Astrocyte (in vitro differentiated cells and primary cell): ENCODE measurements at places on chromosomes 12 and 14. TPM values are rescaled to one million over a fixed set of nuclear protein-coding genes. Genes with fewer than 3 reads are reported as not detected.

Gene HEBP1
- total RNA-seq: 27.8 and 28.9 TPM in 2 replicates

Gene KLRK1
- 0.73 and 1.1 TPM in 2 replicates for total RNA-seq

Gene TTC7B
- total RNA-seq: 42.1 TPM in 2 replicates

Gene GLRX5
- 50.1 and 50.5 TPM in 2 replicates for total RNA-seq

GRCh38 chr14:58665773-58666500 is 28.2 kb downstream of the DACT1 start:
- DNase-seq: no peak

- DNase-seq: no peak
Observed at GRCh38 chr12:123782997-123783792, 21.1 kb downstream of the DNAH10 start.

DNA sequence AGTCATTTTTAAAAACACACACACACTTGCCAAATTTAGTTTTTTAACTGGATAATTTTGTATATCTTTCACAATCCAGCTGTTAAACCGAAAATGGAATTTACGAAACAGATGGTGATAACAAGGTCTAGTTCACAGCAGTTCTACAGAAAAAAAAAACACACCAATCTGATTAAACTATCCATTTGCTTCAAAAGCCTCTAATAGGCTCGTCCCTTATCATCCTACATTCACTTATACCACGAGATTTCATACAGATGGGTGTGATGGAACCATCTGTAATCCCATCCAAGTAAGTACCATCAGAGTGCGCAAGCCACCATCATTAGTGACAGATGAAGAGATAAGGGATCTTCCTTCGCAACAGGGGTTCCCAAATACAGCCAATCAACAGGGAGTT is 20.1 kb downstream of the GCH1 start:
- DNase-seq: no peak

DNA sequence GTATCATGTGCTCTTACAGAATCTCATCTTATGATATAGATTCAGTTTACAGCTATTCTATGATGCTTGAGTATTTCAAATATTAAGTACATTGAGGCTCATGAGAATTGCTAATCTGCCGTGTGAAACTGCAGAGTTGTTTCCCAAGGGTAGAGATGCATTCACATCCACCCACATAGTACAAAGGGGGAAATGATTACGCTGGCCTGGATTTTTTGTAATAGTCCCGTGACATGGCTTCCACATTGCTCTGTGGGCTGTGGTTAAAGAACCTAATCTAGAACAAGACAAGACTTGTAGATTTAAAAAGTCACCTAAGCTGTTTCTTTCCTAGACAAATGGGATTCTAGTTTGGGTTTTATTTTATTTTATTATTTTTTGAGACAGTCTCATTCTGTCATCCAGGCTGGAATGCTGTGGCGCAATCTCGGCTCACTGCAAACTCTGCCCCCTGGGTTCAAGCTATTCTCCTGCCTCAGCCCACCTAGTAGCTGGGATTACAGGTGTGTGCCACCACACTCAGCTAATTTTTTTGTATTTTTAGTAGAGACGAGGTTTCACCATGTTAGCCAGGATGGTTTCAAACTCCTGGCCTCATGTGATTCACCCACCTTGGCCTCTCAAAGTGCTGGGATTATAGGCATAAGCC is 13.0 kb upstream of the RIOX1 start:
- peak; percentile 74 for DNase-seq

- no peak for DNase-seq
Observed at GRCh38 chr12:45270951-45271350, 55.1 kb downstream of the ANO6 start.

GRCh38 chr12:7061138-7061537 is 620 bp downstream of the C1S start:
- DNase-seq: no peak

- DNase-seq: peak; percentile 27
Observed at GRCh38 chr12:80154261-80154660, 54.9 kb downstream of the OTOGL start.

GRCh38 chr12:64506955-64507354 is 55.0 kb downstream of the TBK1 start:
- DNase-seq: no peak

- no peak for DNase-seq
Observed at GRCh38 chr14:46818147-46818546, 166.6 kb upstream of the RPL10L start.
